ENCODE measurements at places on chromosomes 2 and 18.

DNA sequence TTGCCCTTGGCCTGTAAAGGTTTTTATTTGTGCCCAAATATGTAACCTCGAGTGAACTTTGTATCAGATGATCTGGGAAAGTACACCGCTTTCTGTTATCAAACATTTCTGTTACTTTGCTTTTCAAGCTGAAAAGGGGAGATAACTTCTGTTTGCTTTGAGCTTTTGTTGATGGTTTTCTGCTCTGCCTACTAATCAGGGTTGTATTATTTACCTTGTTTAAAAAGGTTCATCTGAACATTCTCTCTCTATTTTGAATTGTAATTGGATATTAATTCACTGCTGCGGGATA is 79.4 kb downstream of the XRCC5 start:
- DNase-seq, result no peak

DNA sequence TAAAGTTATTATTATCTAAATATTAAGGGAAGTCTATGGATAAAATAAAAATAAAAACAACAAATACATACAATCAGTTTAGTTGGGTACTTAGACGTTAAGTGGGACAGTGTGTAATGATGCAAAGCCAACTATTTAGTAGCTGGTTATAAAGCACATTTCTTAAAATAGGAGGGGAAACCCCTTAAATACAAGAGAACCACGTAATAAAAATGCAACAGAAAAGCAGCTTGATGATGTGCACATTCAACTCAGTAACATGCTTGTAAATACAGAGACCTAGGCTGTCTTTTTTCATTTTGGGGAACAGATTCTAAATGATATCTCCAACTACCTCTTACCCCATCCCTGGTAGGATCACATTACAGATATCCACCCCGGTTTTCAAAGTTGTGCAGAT is 134.3 kb upstream of the AQP4 start:
- DNase-seq, result no peak

GRCh38 chr18:54957296-54957832 is 1.9 kb downstream of the CCDC68 start:
- no peak for DNase-seq

DNA sequence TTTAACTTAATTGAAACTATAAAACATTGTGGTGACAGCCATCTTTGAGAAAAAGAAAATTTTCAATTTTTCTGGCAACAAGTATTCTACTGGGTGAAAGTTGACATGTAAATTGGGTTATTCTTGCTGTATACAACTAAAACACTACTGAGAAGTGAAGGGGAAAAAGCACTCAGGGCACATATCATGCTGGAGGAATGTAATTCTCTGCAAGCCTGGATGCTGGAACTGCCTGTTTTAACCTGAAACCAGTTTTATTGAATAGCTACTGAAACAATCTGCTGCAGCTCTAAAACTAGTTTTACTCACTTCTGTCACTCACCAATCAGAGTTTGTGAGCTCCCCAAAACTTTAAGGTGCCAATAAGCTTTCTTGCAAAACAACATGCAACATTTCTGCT is 1136.0 kb downstream of the LRP1B start:
- DNase-seq, result no peak

GRCh38 chr2:48693066-48693465 is 62.5 kb downstream of the LHCGR start:
- no peak for DNase-seq

DNA sequence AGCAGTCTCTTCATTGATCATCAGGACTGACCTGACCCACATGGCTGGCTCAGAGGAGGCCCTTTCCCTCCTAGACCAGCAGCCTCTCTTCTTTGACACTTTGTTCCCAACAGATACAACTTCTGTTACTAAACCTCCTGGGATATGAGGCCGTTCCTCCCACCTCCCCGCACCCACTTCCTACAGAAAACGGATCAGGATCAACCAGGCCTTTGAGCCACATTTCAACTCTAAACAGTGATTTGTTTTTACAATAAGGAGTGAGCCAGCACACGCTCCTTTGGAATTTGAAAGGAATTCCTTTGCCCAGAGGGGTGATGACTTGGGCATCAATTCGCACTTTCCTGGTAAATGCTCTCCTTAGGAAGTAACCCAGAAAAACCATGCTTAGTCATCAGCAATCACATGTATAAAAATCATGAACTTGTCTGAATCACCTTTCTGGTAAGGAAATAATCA is 180.4 kb downstream of the FAM124B start:
- no peak for DNase-seq

DNA sequence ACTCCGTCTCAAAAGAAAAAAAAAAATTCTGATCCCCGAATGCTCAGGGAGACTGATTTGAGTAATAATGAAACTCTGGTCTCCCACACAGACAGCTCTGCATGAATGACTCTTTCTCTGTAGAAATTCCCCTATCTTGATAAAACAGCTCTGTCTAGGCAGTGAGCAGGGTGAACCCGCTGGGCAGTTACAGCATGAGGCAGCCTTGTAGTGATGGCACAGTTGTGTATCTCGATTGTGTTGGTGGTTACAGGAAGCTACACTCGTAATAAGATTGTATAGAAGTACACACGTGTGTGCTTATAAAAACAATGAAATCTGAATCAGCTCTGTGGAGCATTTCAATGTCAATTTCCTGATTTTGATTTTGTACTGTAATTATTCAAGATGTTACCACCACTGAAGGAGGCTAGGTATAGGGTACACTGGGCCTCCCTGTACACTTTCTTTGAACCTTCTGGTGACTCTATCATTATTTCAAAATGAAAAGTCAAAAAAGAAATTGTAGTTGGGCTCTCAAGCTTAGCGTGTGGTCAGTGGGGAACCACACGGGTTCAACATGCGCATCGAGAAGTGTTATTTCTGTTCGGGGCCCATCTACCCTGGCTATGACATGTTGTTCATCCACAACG is 34.9 kb upstream of the ATP8B1 start:
- no peak for DNase-seq

DNA sequence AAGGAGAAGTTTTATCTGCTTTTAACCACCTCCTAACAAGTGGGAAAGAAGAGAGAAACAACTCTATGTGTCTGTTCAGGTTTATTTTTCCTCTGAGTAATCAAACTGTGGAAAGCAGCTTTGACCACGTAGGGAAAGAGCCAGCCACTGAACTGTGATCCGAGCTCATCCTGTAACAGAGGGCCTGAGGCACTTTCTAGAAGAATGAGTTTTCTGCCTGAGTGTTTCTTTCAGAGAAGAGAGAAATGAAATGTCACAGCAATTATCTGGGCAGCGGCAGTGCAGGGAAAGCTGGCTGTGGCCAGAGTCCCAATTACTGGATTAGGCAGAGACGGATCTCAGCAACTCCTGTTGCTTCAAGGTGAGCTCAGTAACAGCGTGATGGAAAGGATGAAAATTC is 151.9 kb downstream of the CD226 start:
- no peak for DNase-seq

Data from GM12891 (cell line).